Vagina (tissue), 2 donors: ENCODE measurements at places on chromosomes 5 and 9.

- H3K4me3 ChIP-seq: no peak overlapping the region
- DNase-seq: no peak
- no peaks in the 10 kb centered on the region for H3K27me3 ChIP-seq
Observed at GRCh38 chr9:116074658-116075057, 78.9 kb upstream of the PAPPA start.

DNA sequence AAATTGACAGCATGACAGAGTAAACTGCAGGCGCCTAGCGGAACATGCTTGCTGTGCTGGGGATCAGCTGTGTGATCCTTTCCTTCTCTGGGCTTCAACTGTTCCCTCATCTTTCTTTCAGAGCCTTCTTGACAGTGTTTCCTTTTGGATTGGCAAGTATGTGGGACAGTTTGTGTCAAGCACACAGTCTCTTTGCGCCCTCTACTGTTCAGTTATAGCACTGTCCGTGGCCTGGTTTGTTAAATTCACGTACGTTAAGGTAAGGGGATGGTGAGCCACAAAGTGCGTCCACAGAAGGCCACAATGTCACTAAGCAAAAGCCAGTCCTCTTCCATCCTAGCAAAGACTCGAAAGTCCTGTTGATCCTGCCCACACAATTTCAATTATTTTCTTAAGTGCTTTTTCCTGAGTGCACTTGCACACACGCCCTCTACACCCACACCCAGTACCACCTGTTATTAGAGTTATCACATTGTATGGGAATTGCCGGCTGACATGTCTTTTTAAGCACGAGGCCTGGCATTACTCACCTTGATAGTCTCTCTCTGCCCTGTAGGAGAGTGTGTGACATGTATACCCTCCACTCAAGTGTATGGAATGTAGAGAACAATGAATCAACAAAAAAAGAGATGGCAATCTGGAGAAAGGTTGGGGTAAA lies 22.5 kb upstream of the PTPN3 start:
- no peak for DNase-seq
- H3K36me3 ChIP-seq: no peaks in the 10 kb centered on the region
- no peak overlapping the region for H3K27ac ChIP-seq
- H3K4me1 ChIP-seq: no peaks in the 10 kb centered on the region

DNA sequence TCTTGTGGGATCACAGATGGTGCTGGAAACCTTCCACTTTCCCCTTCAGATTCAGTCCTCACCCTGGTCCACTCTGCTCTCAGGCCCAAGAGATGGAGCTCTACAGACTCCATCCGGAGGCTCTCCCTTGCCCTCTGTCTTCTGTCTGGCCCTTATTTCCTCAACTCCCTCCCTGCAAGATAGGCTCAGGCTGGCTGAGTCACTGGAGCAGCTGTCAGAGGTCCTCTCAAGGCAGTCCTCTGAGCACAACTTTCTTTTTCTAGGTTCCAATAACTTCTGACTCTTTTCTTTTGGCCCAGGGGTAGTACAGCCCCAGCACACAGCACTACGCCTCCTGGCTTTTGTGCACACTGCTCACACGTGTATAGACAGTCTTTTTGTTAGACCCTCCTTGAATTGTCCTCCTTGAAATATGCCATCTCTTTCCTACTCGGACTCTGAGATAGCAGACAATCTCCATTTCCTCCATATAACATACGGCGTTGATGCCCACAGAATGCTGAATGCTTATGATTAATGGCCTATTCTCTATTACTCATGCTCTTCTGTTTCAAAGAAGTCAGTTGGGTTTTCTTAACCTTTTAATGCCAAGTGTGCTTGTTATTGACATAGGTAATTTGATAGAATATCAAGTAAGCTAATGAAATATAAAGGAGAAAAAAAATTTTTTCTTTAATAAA lies 193.1 kb downstream of the SLC12A2 start:
- no peak overlapping the region for H3K4me3 ChIP-seq
- H3K27me3 ChIP-seq: no peaks in the 10 kb centered on the region
- no peak overlapping the region for H3K27ac ChIP-seq
- no peaks in the 10 kb centered on the region for H3K4me1 ChIP-seq
- no peaks in the 10 kb centered on the region for H3K36me3 ChIP-seq

GRCh38 chr5:851076-851475 lies 290 bp upstream of the ZDHHC11 start:
- no peak for DNase-seq
- H3K36me3 ChIP-seq: no peaks in the 10 kb centered on the region
- no peak overlapping the region for H3K27ac ChIP-seq

DNA sequence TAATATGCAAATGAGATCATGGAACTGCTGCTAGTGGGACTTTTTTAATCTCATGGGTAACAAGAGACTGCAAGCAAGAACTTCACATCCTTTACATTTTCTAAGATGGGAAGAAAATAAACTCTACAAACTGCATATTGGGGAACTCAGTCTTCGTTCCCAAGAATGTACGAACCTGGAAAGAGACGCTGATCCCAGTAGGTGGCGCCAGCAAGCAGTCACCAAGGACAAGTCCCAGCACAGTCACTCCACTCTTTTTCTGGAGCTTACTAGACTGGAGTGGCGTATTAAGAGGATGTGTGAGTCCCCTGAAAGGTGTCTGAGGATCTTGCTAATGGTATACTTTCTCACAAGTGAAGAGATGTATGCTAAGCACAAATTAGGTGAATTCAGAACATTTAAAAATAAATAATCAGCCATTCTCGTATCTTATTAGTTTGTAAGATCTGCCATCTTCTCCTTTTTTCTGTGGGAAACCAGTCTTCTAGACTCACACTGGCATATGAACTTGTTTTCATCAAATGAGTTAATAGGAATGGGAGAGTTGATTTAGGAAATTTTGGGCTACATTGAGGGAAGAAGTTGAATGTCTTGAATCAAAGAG lies 16.0 kb upstream of the PUM3 start:
- H3K4me1 ChIP-seq: no peaks in the 10 kb centered on the region
- no peaks in the 10 kb centered on the region for H3K36me3 ChIP-seq
- no peaks in the 10 kb centered on the region for H3K27me3 ChIP-seq
- DNase-seq: no peak
- H3K27ac ChIP-seq: no peak overlapping the region
- H3K4me3 ChIP-seq: no peak overlapping the region

- H3K4me3 ChIP-seq: no peak overlapping the region
- H3K4me1 ChIP-seq: peaks cover 21% of the 10 kb centered on the region
- H3K27ac ChIP-seq: no peak overlapping the region
- H3K27me3 ChIP-seq: no peaks in the 10 kb centered on the region
Observed at GRCh38 chr5:172670005-172670402, 28.9 kb downstream of the NEURL1B start.
